ENCODE measurements at places on chromosomes 2 and 18.

DNA sequence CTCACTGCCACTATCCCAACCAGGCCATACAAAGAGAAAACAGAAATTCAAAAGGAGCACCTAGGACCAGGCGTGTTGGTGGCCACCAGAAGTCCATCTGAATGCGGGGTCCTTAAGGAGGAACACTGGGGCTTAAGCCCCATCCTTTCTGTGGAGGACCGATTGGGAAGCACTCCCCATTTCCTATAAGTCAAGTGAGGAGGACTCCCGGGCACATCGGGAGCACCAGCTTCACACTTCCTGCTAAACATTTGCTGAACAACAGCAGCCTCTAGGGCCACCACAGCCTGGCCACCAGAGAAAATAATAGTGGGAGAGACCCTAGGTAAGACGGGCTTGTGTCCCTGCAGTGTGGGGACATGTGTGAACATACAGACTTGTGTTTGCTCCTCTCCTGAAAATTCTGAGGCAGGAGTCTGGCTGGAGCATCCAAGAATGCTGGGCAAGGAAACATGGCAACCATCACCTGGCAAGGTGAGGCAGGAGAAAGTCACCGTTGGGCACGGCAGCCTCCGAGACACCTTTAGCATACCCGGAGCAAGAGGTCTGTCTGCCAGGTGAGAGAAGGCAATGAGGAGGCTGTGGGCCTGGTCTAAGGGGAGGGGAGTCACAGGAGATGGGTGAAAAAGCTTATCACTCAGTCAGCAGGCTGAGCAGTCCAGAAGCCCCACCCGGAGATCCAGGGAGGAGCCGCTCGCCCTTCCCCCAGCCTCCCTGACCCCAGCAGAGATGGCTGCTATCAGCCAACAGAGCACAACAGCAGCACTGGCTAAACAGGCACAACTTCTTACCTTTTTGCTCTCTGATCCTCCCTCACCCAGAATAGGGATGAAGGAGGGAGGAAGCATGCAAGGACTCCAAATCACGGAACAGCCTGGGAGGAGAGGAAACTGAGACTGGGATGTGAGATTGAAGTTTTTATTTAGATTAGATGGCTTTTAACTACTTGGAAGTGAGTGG lies 282.3 kb downstream of the EIPR1 start:
- no peak for DNase-seq

DNA sequence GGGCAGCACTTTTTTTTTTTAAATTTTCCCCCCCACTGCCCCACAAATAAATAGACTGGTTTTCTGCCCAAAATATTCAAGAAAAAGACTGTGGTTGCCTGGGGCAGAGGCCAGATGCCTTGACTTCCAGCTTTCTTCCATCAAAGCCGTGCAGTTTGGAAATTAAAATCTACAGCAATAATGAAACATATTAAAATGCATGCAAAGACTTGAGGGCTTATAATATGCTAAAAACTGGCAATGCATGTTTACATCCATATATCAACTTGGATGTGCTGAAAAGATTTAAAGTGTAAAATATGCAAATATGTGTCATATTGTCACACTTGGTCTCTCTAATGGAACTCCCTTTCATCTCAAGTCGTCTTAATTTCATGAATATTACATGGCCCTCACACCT lies 2036.2 kb upstream of the PIK3C3 start:
- no peak for DNase-seq

GRCh38 chr18:28176948-28177827 lies at the start of gene CDH2:
Gene CDH2 (minus strand): TSS chr18:28177130. CDS start chr18:28177022, 108 bp downstream.
- DNase-seq, result peak; percentile 96

DNA sequence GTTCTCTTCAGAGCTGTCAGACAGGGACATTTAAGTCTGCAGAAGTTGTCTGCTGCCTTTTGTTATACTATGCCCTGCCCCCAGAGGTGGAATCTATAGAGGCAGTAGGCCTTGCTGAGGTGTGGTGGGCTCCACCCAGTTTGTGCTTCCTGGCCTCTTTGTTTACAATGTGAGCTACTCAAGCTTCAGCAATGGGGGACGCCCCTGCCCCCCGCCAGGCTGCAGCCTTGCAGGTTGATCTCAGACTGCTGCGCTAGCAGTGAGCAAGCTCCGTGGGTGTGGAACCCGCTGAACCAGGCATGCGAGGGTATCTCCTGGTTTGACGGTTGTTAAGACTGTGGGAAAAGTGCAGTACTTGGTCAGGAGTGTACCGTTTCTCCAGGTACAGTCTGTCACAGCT lies 24.0 kb upstream of the PAIP2B start:
- DNase-seq, result no peak

GRCh38 chr18:50928551-50928950 lies 39.3 kb upstream of the ELAC1 start:
- DNase-seq, result no peak

DNA sequence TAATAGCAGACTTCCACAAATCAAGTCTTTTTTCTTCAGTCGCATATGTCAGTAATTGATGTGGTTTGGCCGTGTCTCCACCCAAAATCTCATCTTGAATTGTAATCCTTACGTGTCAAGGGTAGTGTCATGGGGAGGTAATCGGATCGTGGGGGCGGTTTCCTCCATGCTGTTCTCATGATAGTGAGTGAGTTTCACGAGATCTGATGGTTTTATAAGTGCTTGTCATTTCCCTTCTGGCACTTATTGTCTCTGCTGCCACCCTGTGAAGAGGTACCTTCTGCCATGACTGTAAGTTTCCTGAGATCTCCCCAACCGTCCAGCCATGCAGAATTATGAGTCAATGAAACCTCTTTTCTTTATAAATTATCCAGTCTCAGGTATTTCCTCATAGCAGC lies 478.8 kb downstream of the PTPRM start:
- no peak for DNase-seq

GRCh38 chr2:43566461-43566729 lies 29.4 kb downstream of the THADA start:
- no peak for DNase-seq

DNA sequence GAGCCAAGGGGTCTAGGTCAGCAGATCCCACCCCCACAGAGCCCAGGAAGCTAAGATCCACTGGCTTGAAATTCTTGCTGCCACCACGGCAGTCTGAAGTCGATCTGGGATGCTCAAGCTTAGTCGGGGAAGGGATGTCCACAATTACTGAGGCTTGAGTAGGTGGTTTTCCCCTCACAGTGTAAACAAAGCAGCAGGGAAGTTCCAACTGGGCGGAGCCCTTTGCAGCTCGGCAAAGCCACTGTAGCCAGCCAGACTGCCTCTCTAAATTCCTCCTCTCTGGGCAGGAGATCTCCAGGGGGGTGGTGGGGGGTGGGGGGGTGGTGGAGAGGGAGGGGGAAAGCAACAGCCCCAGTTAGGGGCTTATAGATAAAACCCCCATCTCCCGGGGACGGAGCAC lies 419.5 kb downstream of the NUP35 start:
- no peak for DNase-seq
